Renal cortical epithelial cell (primary cell): ENCODE measurements at places on chromosomes 12 and 14.

DNA sequence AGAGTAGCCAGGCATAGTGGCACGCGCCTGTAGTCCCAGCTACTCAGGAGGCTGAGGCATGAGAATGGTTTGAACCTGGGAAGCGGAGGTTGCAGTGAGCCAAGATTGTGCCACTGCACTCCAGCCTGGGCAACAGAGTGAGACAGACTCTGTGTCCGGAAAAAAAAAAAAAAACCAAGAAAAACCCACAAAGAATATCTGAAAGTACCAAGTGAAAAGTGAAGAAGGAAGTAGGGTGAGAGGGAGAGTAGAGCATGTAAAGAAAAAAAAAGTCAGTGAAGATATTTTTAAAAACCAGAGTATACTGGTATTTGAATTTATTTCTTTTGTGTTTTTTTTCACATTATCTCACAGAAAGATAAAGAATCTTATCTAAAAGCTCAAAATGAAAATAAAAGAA is 43.3 kb upstream of the ISM2 start:
- DNase-seq, result no peak

DNA sequence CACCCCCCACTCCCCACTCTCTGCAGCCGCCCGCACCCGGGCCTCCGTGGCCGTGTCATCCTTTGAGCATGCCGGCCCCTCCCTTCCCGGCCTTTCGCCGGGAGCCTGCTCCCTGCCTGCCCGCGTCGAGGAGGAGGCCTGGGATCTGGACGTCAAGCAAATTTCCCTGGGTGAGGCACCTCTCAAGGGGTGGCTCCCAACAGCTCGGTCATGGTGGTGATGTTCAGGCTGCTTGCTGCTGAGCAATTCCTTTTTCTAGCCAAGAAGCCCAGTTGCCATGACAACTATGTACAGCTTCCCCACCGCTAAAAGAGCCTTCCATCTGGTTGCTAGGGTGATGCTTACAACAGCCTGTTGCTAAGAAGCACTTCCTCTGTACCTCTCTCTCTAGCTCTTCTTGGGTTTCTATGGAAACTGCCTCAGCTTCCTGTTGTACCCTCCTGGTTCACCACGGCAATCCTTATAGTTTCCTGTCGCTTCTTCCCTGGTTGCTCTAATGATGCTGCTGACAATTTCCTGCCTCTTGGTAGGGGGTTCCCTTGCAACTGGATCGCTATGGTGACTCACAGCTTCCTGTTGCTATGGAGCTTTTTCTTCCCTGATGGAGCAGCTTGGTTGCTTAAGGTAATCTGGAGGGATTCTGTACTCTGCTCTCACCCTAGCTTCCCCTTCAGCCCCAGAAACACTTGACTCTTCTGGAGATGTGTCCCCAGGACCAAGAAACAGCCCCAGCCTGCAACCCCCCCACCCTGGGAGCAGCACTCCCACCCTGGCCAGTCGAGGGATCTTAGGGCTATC is 11.0 kb downstream of the ZNF219 start:
- peak; percentile 80 for DNase-seq

DNA sequence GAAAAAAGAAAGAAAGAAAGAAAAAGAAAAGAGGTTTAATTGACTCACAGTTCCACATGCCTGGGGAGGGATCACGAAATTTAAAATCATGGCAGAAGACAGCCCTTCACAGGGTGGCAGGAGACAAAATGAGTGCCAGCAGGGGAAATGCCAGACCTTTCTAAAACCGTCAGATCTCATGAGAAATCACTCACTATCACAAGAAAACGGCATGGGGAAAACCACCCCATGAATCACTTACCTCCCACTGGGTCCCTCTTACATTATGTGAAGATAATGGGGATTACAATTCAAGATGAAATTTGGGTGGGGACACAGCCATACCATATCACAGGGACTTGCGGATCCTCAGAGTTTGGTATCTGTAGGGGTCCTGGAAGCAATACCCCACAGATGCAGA is 16.3 kb upstream of the EGLN3 start:
- DNase-seq, result no peak

GRCh38 chr12:89655841-89656240 is 52.8 kb downstream of the ATP2B1 start:
- DNase-seq, result no peak

GRCh38 chr14:33040372-33041140 is 101.9 kb downstream of the NPAS3 start:
- DNase-seq, result no peak

- no peak for DNase-seq
These were observed 24.2 kb downstream of the SMUG1 start for GRCh38 chr12:54164387-54165145.

- DNase-seq, result no peak
These were observed 71.9 kb upstream of the NCOR2 start for GRCh38 chr12:124639122-124639806.

DNA sequence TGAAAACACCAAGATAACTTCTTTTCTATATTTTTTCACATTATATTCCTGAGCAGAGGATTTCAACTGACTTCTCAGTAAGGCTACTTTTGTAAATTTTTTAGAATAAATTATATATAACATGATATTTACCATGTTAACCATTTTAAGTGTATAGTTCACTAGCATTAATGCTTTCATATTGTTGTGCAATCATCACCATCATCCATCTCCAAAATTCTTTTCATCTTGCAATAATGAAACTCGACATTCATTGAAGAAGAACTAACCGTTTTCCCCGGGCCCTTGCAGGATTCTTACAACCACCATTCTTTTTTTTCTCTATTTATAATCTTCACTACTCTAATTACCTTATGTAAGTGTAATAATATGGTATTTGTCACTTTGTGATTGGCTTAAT is 1036.1 kb downstream of the LRFN5 start:
- no peak for DNase-seq

DNA sequence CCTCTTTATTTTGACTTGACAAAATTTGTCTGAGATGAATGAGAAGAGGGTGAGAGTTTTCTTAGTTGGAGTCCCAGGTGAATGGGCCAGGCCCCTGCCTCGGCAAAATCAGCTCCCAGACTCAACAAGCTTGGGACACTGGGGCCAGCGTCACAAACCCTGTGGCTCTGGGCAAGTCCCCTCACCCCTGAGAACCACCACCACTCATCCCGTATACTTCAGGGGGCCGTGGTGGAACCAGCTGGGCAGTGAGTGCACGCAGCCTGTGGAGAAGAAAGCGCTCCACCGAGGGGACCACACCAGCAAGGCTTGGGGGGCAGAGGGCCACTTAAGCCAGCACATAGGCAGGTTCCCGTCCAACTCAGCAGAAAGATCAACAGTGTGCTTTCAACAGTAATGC is 40.2 kb downstream of the DEGS2 start:
- DNase-seq, result no peak

GRCh38 chr12:132774159-132774558 is 12.5 kb upstream of the ANKLE2 start:
- DNase-seq, result no peak

- no peak for DNase-seq
These were observed 19.2 kb downstream of the DNM1L start for GRCh38 chr12:32698285-32698684.

GRCh38 chr14:34212172-34212929 is 249.7 kb downstream of the SPTSSA start:
- peak; percentile 78 for DNase-seq

GRCh38 chr14:104284636-104285507 is 146.5 kb downstream of the KIF26A start:
- no peak for DNase-seq
